ENCODE measurements at places on chromosomes 3 and 15. TPM values are rescaled to one million over a fixed set of nuclear protein-coding genes. Genes with fewer than 3 reads are reported as not detected.

The AADACL2 gene
- not detected for total RNA-seq

DNA sequence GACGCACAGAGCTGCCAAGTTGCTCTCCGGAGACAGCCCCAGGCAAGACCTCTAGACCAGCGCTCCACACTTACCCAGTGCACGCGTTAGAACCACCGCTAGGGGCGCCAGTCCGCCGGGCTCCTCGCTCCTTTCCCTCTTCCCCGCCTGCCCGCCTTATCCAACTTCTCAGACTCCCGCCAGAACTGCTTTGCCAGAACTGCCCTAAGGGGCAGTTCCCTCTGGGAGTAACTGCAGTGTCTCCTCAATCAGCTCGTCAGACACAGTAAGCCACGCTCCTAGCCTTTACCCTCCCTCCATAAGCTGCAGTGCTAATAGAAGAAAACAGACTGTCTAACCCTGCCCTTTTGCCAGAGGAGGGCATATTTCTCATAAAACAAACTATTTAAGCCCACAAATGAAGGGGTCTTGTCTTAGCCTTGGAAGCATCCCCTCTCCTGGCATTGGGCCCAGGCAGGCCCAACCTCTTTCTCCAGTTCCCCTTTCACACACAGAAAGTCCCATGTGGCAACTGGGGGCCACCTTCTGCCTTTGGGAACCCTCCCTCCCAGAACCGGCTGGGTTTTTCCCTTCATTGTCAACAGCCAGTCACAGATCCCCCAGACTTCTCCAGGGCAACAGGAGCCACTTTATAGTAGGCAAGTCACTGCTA, 3.7 kb downstream of the BMF start:
- ATAC-seq, result peak; percentile 48

GRCh38 chr15:35557012-35557411, 11.0 kb upstream of the DPH6 start:
- no peak for ATAC-seq

GRCh38 chr3:152444029-152444641, 175.4 kb downstream of the MBNL1 start:
- ATAC-seq, result no peak

DNA sequence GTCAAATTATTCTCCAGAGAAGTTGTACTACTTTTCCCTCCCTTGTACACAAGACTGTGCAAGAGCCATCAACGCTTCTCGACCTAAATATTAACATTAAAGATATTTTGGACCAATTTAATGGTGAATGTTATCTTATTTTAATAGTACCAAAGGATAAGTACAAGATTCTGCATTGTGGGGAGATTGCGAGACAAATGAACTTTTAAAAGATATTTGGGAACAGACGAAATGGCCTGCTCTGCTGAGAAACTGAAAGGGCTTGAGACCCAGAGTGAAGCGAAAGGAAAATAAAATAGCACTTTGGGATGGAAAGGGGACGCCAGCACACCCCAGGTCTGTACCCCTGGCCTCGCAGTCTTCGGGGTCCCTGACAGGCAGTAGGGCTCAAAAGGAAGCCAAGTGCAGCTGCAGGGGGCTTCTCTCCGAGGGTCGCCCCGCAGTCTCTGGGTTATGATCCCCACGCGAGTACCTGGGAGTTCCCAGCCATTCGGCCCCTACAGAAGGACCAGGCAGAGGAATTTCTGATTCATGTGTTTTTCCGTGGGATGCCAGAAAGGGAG, 97.6 kb upstream of the VGLL3 start:
- ATAC-seq, result peak; percentile 29

Data from motor neuron (in vitro differentiated cells).